ENCODE measurements at places on chromosomes 4 and X.

DNA sequence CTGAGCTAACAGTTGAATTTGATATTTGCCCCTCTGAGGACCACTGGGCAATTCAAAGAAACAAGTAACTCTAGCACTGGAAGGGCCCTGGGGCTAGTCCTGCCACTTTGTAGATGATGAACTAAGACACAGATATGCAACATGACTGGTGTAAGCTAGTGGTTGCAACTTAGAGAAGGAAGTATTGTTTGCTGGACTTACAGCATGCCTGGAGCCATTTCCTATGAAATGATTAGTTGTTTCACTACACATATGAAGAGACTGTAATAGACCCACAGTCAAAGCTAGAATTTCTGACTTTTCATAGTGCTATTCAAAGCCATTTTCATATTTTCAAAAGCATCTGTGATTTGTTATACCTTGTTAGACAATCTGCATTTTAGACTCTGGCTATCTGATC, 96.2 kb downstream of the TSPAN7 start:
- no peak for DNase-seq

- no peak for DNase-seq
Measured at GRCh38 chrX:63764946-63765345, 20.1 kb downstream of the ARHGEF9 start.

GRCh38 chr4:109465069-109465468, 31.5 kb downstream of the SEC24B start:
- no peak for DNase-seq

DNA sequence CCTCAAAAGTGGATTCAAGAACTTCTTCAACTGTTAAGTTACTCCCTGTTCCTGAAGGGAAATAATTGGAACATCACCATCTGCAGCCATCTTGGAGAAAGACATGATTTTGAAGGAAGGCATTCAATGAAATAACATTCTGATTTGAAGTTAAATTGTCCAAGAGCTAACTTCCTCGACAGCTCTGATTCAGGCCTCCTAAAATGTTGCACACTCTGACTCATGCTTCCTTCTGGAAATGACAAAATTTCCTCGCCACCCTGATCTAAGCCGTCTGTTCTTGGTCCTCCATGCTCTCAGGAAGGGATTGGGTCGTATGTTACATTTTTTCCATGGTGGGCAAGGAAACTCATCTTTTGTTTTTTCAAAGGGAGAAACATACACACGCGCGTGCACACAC, 496.9 kb upstream of the DIPK2B start:
- no peak for DNase-seq

DNA sequence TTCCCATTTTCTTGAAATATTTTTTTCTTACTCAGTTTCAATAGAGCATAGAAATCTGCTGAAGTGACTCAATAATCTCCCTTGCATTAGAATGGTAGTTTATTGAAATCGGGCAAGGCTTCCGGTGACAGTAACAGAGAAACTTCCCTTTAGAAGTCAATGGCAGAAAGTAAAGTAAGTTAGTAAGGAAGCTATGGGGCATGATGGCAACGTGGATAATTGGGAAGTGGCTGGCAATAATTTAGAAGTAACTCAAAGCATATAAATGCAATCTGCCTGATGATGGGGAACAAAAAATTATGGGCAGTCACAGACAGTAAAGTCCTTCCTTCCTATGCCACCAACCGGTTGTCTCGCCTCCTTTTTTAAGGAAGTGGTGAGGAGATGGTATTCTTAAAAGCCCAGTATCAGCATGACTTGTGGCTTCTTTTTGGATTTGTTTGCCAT, 7.6 kb downstream of the CYBB start:
- no peak for DNase-seq

Data from T47D (cell line).